ENCODE measurements at places on chromosomes 6 and 20. TPM values are rescaled to one million over a fixed set of nuclear protein-coding genes. Genes with fewer than 3 reads are reported as not detected.

DNA sequence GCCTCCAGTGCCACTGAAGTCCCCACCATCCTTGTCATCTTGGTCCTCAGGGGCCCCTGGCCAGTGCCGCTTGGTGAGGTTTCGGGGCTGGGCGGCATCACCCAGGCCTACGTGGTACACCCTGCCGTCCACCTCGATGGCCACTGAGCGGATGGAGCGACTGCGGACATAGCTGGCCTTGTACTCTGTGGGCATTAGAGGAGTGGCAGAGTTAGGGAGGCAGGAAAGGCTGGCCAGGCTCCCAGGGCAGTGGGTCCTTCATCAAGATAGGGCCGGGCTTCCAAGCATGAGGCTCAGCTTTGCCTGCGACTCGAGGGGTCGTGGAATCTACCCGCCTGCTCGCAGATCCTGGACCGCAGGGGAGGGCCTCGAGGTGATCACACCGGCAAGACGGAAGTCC lies 119.0 kb downstream of the SULF2 start:
- no peak for DNase-seq

DNA sequence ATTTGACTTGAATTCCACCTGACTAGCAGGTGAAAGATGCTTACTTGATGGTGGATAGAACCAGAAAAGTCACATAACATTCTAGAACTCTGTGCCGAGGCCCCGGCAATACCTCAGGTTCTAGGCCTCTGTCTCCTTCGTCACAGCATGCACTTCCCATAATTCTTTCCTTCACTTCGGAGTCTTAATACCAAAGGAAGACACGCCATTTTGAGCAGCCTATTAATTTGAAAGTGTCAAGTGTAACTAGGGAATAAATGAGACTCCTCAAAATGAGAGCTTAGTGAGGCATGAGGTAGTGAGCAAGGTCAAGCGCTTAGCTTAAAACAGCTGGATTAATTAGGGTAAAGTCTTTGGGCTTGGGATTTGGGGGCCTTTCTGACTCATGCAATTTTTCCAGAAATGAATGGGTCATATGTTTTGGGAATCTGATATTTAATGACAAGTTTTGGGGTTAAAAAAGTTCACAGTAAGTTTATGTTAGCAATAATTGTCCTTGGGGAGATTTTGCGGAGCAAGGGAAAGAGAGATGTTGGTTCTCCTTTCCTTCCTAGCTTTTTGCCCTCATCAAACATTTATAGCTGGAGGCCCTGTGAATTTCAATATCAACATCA lies 29.1 kb upstream of the SGK1 start:
- DNase-seq, result no peak

GRCh38 chr20:53492212-53492611 lies 101.4 kb downstream of the ZNF217 start:
- DNase-seq, result no peak

GRCh38 chr6:10184371-10185227 lies 230.3 kb downstream of the TFAP2A start:
- no peak for DNase-seq

GRCh38 chr20:15986690-15987089 lies 586.6 kb downstream of the KIF16B start:
- no peak for DNase-seq

DNA sequence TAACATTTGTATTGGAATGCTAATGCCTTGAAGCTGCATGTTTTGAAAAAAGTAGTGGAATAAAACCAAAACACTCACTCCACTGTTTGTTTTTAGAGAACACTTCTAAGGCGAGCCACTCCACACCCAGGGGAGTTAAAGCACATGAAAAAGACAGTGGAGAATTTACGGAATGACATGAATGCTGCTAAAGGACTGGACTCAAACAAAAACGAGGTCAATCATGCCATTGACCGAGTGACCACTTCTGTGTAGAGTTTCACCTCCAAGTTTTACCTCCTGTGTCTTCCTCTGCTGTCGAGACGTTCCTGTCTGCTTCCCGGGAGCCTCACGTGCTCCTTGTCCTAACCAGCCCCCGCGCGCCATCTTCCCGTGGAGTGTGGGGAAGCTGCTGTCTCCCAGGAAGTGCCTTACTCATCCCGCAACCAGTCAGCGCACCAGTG lies 127.8 kb downstream of the LRRC1 start:
- no peak for DNase-seq

DNA sequence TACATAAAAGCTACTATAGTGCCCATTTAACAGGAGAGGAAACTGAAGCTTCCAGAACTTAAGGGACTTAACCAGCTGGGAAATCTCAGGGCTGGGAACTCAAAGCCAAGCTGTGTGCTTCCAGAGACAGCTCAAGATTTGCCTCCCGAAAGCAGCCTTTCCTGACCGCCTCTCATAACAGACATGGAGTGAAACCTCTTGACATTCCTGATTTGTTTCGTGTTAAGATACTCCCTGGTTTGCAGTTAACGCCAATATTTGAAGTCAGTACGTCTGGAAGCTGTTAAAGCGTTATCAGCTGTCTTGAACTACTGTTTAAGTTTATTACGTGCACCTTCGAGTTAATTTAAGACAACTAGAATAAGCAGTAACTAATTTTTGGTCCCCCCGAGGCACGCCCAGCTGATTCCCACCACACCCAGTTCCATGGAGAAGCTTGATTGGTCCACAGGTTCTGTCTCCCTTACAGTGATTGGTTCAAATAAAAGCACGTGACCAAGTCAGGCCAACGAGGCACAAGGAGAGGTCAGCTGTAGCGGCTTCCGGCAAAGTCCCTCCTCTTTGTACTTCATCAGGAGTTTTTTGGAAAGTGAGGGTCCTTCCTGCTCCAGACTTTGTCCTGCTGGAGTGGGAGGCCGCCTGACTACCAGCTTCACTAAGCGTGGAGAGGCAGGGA lies 8.9 kb upstream of the TCP11 start:
- DNase-seq, result no peak

DNA sequence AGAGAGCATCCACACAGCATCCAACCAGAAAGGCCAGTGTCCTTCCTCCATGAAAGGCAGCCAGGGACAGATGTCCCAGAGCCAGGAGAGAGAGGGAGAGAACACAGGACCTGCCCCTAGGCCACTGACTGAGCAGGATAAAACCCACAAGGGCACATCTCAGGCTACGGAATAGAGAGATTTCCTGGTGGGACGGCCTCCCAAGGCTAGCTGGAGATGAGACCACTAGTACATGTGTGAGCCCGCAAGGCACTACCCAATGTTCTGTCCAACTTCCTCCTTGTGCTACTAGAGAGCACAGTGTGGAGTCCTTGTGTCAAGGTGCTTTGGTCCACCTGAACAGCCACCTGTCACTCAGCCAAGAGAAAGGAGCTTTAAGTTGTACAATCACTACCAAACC lies 44.2 kb downstream of the PLCG1 start:
- DNase-seq, result no peak

DNA sequence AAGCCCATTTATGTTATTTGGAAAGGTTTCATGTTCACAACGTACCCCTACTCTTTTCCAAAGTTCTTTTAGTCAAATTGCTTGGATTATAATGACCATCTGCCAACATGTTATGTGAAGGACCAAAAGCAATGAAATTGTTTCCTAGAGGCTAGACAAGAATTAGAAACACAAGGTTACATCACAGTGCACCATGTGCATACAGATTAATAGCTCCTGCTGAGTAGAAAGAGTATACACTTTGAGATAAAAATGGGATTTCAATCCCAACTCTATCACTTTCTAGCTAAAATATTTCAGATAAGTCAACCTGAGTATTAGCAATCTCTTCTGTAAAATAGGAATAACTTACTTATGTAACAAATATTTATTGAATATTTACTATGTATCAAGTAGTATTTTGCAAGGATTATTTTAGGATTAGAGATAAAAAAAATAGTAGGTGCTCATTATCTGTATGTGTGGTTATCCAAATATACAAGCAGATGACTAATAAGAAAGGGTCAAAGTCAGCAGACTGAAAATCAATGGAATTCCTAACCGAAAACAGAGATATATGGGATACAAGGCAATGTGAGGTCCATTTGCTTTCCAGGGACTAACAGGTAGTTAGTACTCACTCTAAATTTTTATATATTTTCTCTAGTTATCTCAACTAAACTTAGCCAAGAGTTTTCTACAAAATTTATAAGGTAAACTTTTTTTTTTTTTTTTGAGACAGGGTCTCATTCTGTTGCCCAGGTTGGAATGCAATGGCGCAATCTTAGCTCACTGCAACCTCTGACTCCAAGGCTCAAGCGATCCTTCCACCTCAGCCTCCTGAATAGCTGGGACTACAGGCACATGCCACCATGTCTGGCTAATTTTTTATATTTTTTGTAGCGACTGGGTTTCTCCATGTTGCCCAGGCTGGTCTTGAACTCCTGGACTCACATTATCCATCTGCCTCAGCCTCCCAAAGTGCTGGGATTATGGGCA lies 127.7 kb downstream of the PDSS2 start:
- no peak for DNase-seq

DNA sequence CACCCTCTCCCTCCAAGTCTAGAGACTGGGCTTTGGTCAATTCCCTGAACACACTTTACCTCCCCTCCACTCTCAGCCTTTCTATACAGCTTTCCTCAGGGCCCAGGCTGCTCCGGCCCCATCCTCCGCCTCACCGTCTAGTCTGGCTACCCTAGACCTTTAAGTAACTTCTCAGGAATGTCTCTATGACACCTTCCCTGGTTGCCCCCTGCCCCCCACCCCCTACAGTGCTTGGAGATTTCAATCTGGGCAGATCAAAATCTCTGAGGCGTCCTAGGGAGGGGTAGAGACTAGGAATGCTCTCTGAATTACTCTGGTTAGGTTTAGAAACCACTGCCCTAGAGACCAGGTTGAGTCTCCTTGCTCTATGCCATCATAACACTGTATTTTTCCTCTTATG lies 6.1 kb downstream of the UBE2J1 start:
- DNase-seq, result no peak

The CRISP2 gene
- not detected for total RNA-seq

The MAS1 gene
- not detected for total RNA-seq

The GPLD1 gene
- 0.51 TPM for total RNA-seq

The ERVFRD-1 gene
- not detected for total RNA-seq
